Activated CD8-positive, alpha-beta T cell treated with anti-CD3 and anti-CD28 coated beads for 36 hours (primary cell): ENCODE measurements at places on chromosomes 1 and 21. TPM values are rescaled to one million over a fixed set of nuclear protein-coding genes. Genes with fewer than 3 reads are reported as not detected.

PLEKHO1 gene
- 18.2 TPM for total RNA-seq

ZP4 gene
- not detected for total RNA-seq

KIAA1614 gene
- total RNA-seq, result 0.18 TPM

RNU1-1 gene
- total RNA-seq, result 1,043 TPM

OPRD1 gene
- 0.02 TPM for total RNA-seq

LYPD8 gene
- total RNA-seq, result not detected

GNG4 gene
- total RNA-seq, result 2.3 TPM

TMEM269 gene
- 0.22 TPM for total RNA-seq

FCRL5 gene
- total RNA-seq, result not detected

FCER1A gene
- not detected for total RNA-seq
